ENCODE measurements at places on chromosomes 4 and X. TPM values are rescaled to one million over a fixed set of nuclear protein-coding genes. Genes with fewer than 3 reads are reported as not detected.

NR3C2 gene
- total RNA-seq: 0.01 TPM

ABLIM2 gene
- 7.8 TPM for total RNA-seq

CXorf49 gene
- not detected for total RNA-seq

STATH gene
- total RNA-seq: not detected

H2BW2 gene
- not detected for total RNA-seq

FAM47E gene
- 0.10 TPM for total RNA-seq

HSD17B10 gene
- 197 TPM for total RNA-seq

TSPAN6 gene
- 36.2 TPM for total RNA-seq

TIMP1 gene
- total RNA-seq: 279 TPM

All from A549 treated with AZD2906 at 1 μM for 4 hours (cell line).